ENCODE measurements at places on chromosomes 11 and 22. TPM values are rescaled to one million over a fixed set of nuclear protein-coding genes. Genes with fewer than 3 reads are reported as not detected.

Gene RASSF10
- total RNA-seq = not detected

Gene SLC22A8
- not detected for total RNA-seq

Gene CABP4
- total RNA-seq = not detected

Gene PGA3
- not detected for total RNA-seq

GRCh38 chr11:44743959-44744557 is 17.3 kb downstream of the TSPAN18 start:
- no peak overlapping the region for H3K4me3 ChIP-seq
- no peak for DNase-seq
- H3K27me3 ChIP-seq = no peaks in the 10 kb centered on the region
- no peaks in the 10 kb centered on the region for H3K4me1 ChIP-seq
- H3K27ac ChIP-seq = no peak overlapping the region

GRCh38 chr11:133362156-133362555 is 170.1 kb downstream of the OPCML start:
- H3K27me3 ChIP-seq = no peaks in the 10 kb centered on the region
- H3K27ac ChIP-seq = no peak overlapping the region
- no peak overlapping the region for H3K4me3 ChIP-seq
- H3K36me3 ChIP-seq = no peaks in the 10 kb centered on the region
- no peaks in the 10 kb centered on the region for H3K4me1 ChIP-seq

- no peak overlapping the region for H3K27ac ChIP-seq
- H3K36me3 ChIP-seq = no peaks in the 10 kb centered on the region
- no peaks in the 10 kb centered on the region for H3K4me1 ChIP-seq
- H3K4me3 ChIP-seq = no peak overlapping the region
Observed at GRCh38 chr11:44737245-44738085, 10.7 kb downstream of the TSPAN18 start.
